ENCODE measurements at places on chromosomes 13 and 19.

- no peak for DNase-seq
Observed at GRCh38 chr13:37241786-37242185, 136.3 kb upstream of the CSNK1A1L start.

DNA sequence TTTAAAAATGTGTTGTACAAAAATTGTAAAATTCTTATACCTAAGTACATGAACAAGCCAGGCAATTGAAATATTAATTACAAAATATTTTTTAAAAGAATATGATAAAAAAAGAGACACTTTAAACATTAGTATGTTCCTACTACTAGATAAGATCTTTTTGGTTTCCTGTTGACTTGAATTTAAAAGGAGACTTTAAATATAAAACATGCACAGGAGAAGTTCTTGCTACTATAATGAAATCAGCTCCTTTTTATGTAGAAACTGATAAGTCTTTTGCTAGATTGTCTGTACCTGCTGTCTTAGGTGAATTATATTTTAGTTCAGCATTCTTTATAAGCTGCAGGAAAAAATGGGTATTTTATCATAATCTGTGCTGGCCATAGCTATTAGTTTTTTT, 140.2 kb downstream of the TNFSF13B start:
- DNase-seq = no peak

DNA sequence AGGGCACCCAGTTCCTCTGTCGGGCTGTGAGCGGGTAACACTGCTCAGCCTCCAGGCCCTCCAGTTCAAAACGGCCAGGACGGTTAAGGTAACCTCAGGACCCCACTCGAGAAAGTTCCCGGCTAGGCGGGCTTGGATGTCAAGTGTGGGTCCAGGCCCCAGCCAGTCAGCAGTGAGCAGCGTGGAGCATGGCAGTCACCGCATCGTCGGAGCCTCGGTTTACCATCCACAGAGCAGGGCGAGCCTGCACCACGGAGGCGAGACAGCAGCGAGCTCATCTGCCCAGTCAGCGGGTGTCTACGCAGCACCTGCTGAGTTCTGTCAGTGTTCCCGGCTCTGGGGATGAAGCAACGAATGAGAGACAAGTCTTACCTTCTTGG, 8.0 kb upstream of the CNOT3 start:
- DNase-seq = no peak

DNA sequence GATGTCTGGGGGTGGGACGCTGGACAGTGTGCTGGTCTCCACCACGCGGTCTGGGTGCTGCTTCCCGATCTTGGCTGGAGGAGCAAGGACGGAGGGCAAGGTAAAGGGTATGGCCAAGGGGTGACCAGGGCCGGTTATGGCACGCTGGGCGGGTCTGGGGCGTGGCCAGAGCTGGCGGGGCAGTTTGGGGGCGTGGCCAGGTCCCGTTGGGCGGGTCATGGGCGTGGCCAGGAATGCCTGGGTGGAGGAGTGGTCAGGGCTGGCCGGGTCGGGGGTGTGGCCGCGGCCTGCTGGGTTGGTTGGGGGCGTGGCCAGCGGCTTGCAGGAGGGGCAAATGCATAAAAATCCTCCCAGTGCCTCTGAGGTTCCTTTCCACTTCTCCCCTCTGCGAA, 19.2 kb downstream of the GPX4 start:
- no peak for DNase-seq

GRCh38 chr19:4455719-4456475, 1.7 kb downstream of the UBXN6 start:
- no peak for DNase-seq

GRCh38 chr19:32682317-32682716, 6.7 kb downstream of the RGS9BP start:
- DNase-seq = no peak

GRCh38 chr19:29016353-29016752, 196.6 kb downstream of the UQCRFS1 start:
- no peak for DNase-seq

- DNase-seq = no peak
Observed at GRCh38 chr13:93624311-93624777, 397.7 kb downstream of the GPC6 start.

DNA sequence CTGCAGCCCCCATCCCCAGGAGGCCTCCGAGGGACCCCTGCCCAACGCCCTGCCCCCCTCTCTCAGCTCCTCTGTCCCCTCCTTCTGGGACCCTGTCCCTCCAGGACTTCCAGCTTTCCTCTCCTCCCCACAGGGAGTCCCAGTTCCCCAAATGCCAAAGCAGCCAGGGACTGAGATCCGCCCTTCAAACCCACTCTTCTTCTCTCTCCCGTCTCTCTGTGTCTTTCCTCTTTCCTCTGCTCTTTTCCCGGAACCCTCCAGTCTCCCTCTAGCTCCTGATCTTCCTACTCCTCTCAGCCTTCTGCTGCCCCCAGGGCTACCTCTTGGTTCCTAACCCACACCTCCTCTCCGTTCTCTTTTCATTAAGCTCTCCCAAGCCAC, 377 bp downstream of the CA11 start:
- DNase-seq = no peak

- DNase-seq = no peak
Observed at GRCh38 chr19:1626417-1627010, 21.3 kb upstream of the UQCR11 start.

DNA sequence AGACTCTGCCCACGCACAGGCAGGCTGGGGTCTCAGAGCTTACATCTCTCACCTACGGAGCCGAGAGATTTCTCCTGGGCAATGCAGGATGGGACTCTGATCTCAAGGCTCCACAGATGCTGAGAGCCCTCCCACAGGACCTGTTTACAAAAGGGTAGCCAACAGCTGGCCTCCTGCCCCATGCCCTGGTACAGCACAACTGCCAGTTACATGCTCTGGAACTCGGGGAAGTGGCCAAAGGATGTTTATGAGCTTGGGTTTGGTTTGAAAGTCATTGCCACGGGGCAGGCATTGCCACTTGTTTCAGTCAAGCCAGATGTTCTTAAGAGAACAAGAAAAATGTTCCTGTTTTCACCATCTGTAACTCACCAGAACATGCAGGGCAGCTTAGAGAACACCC, 3.5 kb downstream of the DHRS12 start:
- no peak for DNase-seq

- DNase-seq = no peak
Observed at GRCh38 chr19:52896431-52897137, 851 bp downstream of the ZNF320 start.

DNA sequence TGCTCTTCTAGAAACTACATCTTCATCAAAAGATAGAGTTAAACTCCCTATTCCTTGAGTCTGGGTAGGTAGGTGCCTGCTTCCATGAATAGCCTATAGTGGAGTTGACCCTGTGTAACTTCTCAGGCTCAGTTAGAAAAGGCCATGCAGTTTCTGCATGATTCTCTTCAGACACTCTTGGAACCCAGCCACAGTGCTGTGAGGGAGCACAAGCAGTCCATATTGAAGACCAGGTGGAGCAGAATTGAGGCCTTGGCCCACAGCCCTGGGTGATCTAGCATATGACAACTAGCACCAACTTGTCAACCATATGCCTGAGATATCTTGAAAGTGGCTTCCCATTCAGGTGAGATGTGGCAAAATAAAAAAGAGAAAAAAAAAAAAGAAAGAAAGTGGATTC, 10.3 kb upstream of the PAN3 start:
- no peak for DNase-seq

DNA sequence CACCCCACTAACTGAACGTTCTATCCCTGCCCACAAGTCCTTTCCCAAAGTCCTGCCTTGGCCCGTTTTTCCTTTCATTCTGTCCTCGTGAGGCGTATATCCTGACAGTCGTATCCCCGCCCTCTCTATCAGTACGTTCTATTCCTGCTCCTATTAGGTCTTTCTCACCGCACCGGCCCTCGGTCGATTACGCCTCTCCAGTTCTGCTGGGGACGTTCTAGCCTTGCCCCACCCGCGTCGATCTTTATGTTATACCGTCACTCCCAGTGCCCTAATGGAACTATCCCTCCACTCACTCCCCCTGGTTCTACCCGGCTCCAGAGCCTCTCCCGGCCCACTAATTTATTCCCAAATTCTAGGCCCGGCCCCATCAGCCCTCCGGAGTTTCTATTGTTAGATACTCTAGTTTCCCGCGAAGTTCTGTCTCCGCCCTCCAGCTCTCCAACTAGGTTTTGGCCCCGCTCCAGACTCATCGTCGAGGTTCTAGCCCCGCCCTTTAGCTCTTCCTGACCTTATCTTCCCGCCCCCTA, 2.0 kb downstream of the PLAUR start:
- DNase-seq = no peak
